ENCODE measurements at places on chromosomes 2 and 18.

DNA sequence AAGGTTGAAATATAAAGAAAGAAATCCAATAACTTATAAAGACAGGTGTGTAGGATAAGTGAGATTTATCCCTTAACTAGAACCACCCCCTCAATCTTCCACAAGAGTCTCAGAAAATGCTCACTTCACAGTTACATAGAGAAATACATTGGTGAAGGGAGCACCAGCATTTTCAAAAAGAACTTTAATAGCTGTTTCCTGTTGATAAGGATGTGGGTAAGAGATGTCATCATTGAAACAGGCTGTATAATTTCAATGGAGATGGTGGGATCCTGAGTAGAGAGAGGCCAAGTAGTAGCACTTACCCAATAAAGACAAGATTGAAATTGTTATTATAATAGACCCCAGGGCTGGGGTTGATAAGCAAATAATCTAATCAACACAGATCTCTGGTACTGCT, 162.2 kb upstream of the TACR1 start:
- DNase-seq, result no peak

- DNase-seq, result no peak
Measured at GRCh38 chr2:230569298-230569697, 143.3 kb upstream of the CAB39 start.

- no peak for DNase-seq
Measured at GRCh38 chr2:173458991-173459780, 104.5 kb downstream of the CDCA7 start.

GRCh38 chr2:131120815-131121317, 15.7 kb downstream of the PLEKHB2 start:
- DNase-seq, result no peak

DNA sequence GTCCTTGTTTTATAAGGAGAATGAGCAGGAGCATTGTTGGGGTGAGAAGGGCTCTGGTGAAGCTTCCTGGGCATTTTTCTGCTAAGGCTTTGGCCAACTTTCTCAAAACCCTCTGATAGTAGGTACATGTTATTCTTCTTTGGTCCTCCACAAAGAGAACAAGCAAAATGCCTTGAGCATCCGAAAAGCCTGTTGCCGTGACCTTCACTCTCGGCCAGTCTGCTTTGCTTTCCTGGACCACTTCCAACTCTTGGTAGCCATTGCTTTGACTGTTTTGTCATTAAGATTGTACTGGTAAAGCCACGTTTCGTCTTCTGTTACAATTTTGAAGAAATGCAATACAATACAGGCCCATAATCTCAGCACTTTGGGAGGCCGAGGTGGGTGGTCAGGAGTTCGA, 27.4 kb upstream of the ALLC start:
- DNase-seq, result no peak

DNA sequence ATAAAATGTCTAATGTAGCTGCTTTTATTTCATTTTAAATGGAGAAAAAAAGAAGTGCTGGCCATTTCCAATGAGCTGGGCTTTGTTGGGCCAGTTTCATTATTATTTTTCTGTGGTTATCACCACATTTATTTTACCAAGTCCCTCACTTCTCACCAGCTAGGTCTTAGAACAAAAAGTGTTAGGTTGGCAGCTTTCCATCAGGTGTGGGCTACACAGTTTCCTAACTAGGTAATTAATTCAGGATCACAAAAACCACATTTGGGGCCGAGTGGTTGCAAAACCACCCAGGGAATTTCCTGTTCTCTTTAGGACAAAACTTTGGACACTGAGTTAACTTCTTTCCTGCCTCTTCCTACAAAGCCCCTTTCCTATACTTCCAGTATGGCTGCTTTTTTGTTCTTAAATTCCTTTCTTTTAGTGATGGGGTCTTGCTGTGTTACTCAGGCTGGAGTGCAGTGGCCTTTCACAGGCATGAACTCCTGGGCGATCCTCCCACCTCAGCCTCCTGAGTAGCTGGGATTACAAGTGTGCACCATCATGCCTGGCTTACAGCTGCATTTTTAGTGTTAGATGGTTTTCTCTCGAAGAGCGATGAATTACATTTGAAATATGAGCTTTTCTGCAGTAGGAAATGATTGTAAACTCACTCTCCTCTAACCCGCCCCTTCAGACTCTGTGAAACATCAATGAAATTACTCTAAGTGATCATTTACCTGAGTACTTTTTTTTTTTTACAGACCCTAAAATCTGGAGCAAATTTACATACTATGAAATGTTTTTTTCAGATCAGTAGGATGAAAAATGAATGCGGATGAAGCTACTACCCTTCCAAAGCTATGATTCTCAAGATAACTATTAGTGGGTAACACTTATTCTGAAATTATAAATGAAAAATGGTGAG, 2.6 kb upstream of the ZFP36L2 start:
- DNase-seq, result no peak

- peak; percentile 31 for DNase-seq
Measured at GRCh38 chr2:17803497-17803896, 12.8 kb upstream of the MSGN1 start.

DNA sequence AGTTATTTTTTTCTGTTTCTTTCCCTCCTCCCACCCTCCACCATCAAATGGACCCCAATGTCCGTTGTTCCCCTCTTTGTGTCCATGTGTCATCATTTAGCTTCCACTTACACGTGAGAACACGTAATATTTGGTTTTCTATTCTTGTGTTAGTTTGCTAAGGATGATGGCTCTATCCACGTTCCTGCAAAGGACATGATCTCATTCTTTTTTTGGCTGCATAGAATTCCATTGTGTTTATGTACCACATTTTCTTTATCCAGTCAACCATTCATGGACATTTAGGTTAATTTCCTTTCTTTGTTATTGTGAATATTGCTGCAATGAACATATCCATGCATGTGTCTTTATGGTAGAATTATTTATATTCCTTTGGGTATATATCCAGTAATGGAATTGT, 91.3 kb upstream of the TNP1 start:
- DNase-seq, result no peak

DNA sequence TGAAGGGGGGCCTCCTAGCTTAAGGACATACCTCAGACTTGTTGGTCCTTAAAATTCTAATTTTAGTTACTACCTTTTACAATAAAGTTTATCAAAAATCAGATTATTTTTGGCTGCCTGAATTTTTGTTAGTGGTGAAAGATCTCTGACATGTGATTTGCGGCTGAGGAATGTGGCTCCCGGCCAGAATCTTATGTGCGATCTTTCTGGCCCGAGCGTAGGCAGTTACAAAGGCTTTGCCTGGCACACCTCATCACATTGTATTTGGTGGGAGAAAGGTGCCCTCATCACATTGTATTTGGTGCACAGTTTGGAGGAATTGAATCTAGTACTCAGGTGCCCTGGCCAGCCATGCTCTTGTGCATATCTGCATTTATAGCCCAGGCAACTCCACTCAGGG, 289.1 kb downstream of the GULP1 start:
- no peak for DNase-seq

DNA sequence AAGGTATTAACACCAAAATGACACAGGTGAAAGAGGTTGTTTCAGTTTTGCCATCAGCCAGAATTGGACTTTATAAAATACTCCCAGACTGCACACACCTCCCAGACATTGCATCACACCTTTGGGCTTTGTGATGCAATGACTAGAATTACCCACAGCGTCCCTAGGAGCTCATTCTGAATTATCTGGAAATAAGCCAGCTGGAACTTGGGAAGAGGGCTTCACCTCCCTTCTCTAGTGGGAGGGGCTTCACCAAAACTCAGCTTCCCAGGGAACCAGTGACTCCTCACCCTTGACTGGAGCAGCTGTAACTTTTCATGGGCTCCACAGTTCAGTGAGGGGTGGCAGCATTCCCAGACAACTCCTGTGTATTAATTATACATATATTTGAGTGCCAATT, 83.1 kb upstream of the BZW1 start:
- no peak for DNase-seq

GRCh38 chr2:109402180-109402579, 211.6 kb downstream of the SEPTIN10 start:
- DNase-seq, result no peak

DNA sequence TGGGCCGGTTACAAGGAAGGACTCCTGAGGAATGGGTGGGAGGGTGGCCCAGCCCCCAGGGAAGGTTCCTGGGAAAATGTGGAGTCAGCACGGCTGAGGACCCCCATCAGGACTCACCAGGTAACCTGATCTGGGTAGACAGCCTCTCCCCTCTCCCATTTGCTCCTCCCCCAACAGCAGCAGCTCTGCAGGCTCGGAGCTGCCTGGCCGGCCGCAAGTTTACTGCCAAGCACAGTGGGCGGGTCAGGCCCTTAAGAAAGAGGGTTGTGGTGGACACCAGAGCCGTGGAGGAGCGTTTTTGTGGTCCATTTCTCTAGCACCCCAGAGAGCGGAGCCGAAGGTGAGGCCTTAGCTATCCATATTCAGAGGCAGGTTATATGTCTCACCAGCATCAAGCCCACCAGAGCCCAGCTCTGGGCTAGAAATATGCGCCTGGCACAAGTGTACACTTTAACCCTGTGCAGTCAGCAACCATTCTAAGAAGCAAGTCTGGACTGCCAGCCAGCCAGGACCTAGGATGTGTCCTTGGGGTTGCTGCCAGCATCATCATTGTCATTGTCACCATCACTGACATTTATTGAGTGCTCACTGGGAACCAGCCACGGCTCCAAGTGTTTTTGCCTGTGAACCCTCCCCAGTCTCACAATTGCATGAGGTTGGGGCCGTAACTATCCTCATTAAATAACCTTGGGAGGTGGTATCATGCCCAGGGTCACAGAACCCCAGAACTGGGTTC, 190.1 kb downstream of the KLHL29 start:
- DNase-seq, result no peak

- DNase-seq, result no peak
Measured at GRCh38 chr2:45195916-45196315, 186.7 kb upstream of the SIX2 start.

DNA sequence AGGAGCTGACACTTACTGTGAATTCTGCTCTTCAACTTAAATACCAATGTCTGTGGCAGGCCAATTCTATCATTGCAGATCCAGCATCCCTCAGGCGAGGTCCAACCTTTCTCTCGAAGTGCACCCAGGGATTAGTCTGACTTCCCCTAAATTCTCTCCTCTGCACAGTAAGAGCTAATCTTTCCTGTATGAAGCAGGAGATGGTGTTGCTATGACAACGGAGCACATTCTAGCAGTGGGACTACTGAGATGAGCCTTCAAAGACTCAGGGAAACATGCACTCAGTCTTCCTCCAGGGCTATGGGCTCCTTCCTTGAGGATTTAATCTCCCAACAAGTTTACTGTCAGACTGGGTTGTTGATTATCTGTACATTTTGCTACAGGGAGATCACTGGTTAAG, 176.3 kb downstream of the NOL4 start:
- no peak for DNase-seq

GRCh38 chr2:220424561-220424960, 797.1 kb downstream of the SLC4A3 start:
- no peak for DNase-seq

- DNase-seq, result peak; percentile 1
Measured at GRCh38 chr2:180583441-180584140, 396.8 kb upstream of the UBE2E3 start.

DNA sequence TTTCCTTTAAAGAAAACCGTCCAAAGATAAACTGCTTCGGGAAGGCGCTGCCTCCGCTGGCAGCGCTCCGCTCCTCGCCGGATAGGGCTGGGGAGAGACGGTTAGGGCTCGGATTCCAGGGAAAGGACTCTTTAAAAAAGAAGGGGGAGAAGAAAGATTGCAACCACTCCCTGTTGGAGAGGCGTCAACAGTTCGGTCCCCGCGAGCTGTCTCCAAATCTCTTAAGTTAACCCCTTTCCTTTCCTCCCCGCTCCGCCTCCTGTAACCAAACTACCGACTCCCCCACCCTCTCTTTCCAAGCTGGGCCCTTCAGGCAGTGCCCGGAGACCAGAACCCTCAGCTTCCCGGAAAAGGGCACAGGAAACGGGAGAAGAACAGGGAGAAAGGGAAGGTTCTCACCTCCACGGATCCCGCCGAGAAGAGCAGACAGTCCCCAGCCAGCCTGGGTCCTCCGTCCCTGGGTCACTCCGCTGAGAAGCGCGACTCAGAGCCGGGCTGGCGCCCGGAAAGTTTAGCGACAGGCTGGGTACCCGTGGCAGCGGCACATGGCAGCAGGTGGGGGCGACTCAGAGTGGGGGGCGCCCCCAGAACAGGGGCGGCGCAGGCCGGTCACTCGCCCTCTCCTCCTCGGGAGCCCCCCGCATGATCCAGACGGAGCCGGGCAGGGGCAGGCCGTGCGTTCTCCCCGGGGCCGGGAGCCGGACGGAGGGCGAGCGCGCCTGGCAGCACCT, 675 bp downstream of the FZD5 start:
- DNase-seq, result no peak
